Activated CD4-positive, alpha-beta T cell treated with anti-CD3 and anti-CD28 coated beads, Interleukin-2, amount 10 ng/mL, durations not matched to agents 7 days and 5 days (primary cell): ENCODE measurements at places on chromosomes 2 and 18. TPM values are rescaled to one million over a fixed set of nuclear protein-coding genes. Genes with fewer than 3 reads are reported as not detected.

TLX2 gene
- total RNA-seq = 0.52 TPM

YIPF4 gene
- total RNA-seq = 39.9 TPM

ASAP2 gene
- 0.25 TPM for total RNA-seq

HOXD12 gene
- total RNA-seq = not detected
